Activated T-cell treated with anti-CD3 and anti-CD28 coated beads for 24 hours (primary cell): ENCODE measurements at places on chromosomes 11 and 22.

- no peak for DNase-seq
These were observed 33.4 kb downstream of the MICAL3 start for GRCh38 chr22:17990942-17991341.

GRCh38 chr11:110305169-110306018 lies 9.0 kb upstream of the RDX start:
- DNase-seq, result no peak

DNA sequence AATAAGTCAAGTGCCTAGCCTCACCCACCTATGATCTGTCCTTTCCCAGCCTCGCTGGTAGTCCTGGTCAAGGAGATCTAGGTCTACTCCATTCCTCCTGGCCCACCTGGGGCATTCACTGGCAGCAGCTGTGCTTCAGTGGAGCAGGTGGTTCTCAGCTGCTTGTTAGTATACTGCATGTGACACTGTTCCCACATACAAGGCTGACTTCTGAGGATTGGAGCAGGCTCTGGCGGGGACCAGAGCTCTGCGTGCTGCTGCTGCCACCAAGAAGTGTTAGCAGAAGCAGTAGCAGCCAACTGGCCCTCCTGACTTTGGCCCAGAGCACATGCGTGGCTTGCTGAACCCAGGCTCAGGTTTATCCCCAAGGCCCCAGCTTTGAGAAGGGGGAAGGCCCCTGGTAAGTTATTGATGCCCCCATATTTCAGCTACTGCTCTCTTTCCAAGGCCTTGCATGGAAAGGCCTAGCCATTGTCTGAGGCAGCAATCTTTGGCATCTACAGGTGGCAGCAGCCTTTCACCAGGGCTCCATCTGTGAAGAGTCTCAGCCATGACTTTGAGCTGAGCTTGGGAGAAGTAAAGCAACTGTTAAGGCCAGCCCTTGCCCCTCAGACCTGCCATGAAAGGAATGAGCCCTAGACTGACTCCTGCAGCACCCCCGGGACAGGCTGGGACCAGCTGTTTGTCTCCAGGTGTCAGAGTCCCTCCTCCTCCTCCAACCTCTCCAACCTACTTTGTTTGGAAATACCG lies 26.5 kb downstream of the ARHGAP1 start:
- DNase-seq, result no peak

GRCh38 chr11:104946907-104947306 lies 21.5 kb downstream of the CASP4 start:
- peak; percentile 28 for DNase-seq
